ENCODE measurements at places on chromosomes 7 and 10.
A peak's percentile ranks its signal among the peaks of the same experiment; 100 is the strongest.

- DNase-seq, result no peak
Measured at GRCh38 chr7:148935451-148935850, 51.4 kb upstream of the EZH2 start.

DNA sequence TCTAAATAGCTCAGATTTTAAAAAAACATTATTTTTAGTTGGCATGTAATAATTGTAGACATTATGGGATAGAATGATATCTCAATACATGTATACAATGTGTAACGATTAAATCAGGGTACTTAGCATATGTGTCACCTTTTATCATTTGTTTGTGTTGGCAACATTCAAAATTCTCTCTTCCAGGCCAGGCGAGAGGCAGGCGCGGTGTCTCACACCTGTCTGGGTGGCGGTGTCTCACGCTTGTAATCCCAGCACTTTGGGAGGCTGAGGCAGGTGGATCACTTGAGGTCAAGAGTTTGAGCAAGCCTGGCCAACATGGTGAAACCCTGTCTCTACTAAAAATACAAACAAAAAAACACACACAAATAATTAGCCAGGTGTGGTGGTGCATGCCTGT, 151.7 kb downstream of the RTKN2 start:
- DNase-seq, result no peak

DNA sequence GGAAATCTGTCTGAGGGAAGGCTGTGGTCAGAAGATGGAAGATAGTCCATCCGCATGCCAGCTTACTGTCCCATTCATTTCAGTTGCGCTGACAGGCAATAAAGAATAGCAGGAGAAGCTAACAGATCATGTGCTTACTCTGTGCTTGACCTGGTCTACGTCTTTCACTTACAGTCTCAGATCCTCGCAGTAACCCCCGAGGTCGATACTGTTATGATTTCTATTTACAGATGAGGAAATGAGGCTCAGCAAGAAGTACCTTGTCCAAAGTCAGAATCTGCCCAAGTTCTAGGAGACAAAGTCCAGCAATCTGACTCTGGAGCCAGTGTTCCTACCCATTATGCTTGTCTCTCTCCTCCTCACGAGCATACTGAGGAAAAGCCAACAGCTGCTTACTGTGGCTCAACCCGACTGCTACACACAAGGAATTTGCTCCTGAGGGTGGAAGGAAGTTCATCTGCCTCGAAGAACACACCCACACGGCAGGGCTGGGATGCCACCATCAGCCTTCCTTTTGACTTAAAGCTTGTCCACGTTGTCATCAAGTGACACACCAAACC, 74.2 kb downstream of the MINPP1 start:
- DNase-seq, result no peak

DNA sequence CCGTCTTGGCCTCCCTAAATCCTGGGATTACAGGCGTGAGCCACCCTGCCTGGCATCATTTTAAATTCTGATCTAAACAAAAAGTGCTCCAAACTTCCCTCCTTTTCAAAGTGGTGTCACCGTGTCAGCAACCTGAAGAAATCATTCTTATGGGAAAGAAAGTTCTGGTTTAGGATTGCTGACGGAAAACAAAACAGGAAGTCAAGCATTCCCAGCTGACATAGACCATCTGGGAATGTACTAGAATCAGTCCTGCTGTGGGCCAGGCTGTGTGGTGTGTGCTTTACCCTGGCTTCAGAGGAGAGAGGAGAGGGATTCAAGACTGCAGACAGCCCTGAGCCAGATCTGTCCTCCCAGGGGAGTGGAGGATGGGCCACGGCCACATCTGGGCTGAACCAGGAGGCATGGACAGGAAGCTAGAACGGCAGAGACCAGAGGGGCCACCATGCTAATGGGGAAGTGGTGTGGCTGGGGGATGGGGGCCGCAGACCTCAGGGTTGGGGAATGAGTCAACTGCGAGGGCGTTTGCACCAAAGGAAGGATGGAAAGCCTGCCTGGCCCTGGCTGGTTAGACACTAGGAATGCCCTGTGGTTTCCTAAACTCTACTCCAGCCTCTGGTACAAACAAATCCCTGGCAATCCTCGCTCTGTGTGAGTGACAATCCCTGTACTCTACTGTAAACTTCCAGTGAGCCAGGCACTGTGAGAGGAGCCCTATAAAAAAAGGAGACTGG, 16.7 kb upstream of the CLIP2 start:
- peak; percentile 95 for DNase-seq

- no peak for DNase-seq
Measured at GRCh38 chr10:93591065-93591808, 9.8 kb downstream of the RBP4 start.

GRCh38 chr10:15324611-15325010, 46.5 kb downstream of the FAM171A1 start:
- no peak for DNase-seq

DNA sequence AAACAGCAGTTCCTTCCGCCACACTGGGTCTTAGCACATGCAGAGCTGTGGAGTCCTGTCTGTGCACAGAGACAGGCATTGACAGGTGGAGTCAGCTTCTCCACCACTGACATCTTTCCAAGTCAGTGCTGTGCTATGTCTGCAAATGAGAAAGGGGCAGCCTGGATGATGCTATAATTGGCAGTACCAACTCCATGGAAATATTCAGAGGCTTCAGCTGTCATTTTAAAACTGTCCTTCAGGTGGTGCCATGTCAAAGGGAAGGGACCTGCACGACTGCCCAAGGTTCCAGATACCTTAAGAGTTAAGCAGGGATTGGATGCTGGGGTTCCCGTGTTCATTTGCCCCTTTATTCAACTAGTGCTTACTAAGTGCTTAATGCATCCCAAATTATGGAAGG, 258.0 kb upstream of the PRKCQ start:
- no peak for DNase-seq

Measured in kidney glomerular epithelial cell (primary cell).